ENCODE measurements at places on chromosomes 11 and 22.

DNA sequence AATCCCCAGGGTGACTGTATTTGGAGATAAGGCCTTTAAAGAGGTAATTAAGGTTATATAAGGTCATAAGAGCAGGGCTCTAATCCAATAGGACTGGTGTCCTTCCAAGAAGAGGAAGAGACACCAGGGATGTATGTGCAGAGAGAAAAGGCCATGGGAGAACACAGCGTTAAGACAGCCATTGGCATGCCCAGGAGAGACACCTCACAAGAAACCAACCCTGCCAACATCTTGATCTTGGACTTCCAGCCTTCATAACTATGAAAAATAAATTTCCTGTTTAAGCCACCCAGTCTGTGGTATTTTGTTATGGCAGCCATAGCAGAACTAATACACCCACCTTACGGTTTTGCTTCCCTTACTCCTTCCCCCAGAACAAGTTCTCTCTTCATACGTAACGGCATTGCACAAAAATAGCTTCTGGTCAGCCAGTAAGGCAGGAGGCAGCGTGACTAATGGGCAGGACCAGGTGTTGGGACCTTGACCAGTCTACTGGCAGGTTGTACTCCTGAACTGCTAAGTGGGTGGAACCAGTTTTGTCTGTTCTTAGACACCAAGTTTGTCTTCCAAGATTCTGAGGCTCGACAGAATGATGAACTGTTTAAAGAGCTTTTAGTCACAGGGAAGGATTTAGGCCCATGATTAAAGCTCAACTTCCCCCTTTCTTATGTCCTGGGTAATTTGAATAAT, 31.9 kb upstream of the UPB1 start:
- H3K4me1 ChIP-seq, result no peaks in the 10 kb centered on the region
- H3K27me3 ChIP-seq, result no peaks in the 10 kb centered on the region
- no peak for DNase-seq
- H3K36me3 ChIP-seq, result no peaks in the 10 kb centered on the region
- H3K4me3 ChIP-seq, result no peak overlapping the region

- no peaks in the 10 kb centered on the region for H3K36me3 ChIP-seq
- H3K4me3 ChIP-seq, result no peak overlapping the region
- no peak for DNase-seq
- H3K27me3 ChIP-seq, result no peaks in the 10 kb centered on the region
These were observed 115.6 kb downstream of the PTPRJ start for GRCh38 chr11:48095779-48096470.

DNA sequence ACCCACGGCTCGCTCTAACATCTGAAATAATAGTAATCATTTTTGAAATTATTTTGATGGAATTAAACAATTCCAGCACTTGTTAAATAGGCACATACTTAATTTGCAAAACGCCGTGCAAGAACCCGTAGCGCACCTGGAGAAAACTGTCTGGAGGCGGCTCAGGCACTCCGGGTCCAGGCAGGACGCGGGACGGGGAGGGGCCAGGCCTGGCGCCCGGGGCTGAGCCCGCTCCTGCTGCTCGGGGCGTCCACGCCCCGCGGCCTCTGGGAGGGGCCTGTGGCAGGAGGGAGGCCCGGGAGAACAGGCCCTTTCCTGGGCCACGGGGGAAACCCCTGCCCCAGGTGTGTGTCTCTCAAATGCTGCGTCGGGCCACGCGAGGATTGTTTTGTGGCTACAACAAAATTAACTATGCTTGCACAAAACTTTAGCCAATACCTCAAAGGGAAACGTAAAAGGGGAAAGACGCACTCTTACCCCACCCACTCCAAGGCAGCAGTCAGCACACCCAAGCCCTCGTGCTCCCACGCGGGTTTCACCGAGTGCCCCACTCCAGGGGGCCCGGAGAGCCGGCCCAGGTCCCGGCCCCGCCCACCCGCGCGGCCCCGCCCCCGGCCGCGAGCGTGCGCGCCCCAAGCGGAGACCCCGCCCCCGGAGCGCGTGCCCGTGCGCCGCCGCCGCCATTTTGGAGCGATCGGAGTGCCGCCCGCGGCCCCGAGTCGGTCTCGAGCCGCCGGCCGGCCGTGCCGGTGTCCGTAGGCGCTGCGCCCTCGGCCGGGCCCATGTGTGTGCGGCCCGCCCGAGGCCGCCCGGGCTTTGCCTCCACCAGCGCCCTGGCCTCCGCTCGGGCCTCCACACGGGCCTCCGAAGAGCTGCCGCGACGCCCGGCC, at the start of gene PPP6R2:
Gene PPP6R2, plus strand, starts transcription at position 677 of the 890 bp plus-strand sequence. CDS start 50,582 bp downstream, outside the sequence.
- peak; percentile 76 for DNase-seq
- H3K27ac ChIP-seq, result peak within 1 kb of the TSS; percentile 82
- H3K4me1 ChIP-seq, result no peaks in the 10 kb centered on the region
- H3K4me3 ChIP-seq, result peak within 1 kb of the TSS; percentile 99

GRCh38 chr11:119337581-119338317, 2.9 kb downstream of the C1QTNF5 start:
- DNase-seq, result no peak
- H3K27ac ChIP-seq, result no peak overlapping the region
- no peaks in the 10 kb centered on the region for H3K36me3 ChIP-seq
- no peaks in the 10 kb centered on the region for H3K27me3 ChIP-seq
- H3K4me3 ChIP-seq, result no peak overlapping the region

Measured in prostate gland (tissue), 2 donors.